ENCODE measurements at places on chromosomes 7 and 10. TPM values are rescaled to one million over a fixed set of nuclear protein-coding genes. Genes with fewer than 3 reads are reported as not detected.
A peak's percentile ranks its signal among the peaks of the same experiment; 100 is the strongest.

DNA sequence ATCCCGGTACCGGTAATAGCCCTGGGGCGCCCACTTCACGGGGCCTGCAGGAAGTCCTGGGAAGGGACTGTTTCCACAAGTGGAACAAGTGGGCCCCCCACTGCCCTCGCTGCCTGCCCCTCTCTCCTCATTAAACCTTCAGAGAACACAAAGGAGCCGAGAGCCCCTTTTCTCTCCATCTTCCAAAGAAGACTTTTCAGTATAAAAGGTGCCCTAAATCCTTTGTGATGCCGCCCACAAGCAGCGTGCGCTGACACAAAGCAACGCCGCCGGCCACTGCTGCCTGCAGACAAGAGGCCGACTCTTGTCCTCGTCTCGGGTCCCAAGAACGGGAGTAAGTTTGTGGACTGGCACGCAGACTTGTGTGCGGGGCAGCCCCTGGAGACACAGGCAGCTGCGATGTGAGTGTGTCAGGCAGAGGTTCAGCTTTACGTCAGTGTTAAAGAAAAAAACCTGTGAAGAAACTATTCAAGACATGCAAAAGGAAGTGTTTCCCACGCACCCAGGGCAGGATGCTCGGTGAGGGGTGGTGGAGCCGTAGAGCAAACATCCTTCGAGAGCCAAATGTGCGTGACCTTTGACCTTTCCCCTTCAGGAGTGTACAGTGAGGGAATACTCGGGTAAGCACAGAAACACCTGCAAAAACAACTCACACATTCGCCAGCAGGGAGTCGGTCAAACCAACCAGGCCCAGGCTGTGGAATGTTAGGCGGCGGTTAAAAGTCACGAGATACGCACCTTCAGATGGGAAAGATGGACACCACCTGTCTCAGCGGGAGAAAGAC, 118.2 kb downstream of the VIPR2 start:
- H3K27ac ChIP-seq = no peak overlapping the region
- peak; percentile 30 for DNase-seq
- no peaks in the 10 kb centered on the region for H3K36me3 ChIP-seq
- H3K27me3 ChIP-seq = no peaks in the 10 kb centered on the region
- no peaks in the 10 kb centered on the region for H3K4me1 ChIP-seq
- H3K4me3 ChIP-seq = peak overlapping the region; percentile 21

- H3K27me3 ChIP-seq = no peaks in the 10 kb centered on the region
- DNase-seq = no peak
- no peak overlapping the region for H3K4me3 ChIP-seq
- peaks cover 6% of the 10 kb centered on the region for H3K36me3 ChIP-seq
- no peak overlapping the region for H3K27ac ChIP-seq
Measured at GRCh38 chr7:7693881-7694280, 24.5 kb downstream of the RPA3 start.

- DNase-seq = no peak
- no peak overlapping the region for H3K4me3 ChIP-seq
- no peaks in the 10 kb centered on the region for H3K4me1 ChIP-seq
Measured at GRCh38 chr10:117271427-117271826, 30.5 kb downstream of the SLC18A2 start.

- no peaks in the 10 kb centered on the region for H3K36me3 ChIP-seq
- H3K27ac ChIP-seq = no peak overlapping the region
- no peaks in the 10 kb centered on the region for H3K27me3 ChIP-seq
- DNase-seq = no peak
- H3K4me3 ChIP-seq = no peak overlapping the region
Measured at GRCh38 chr10:18008986-18009385, 57.3 kb downstream of the SLC39A12 start.

DNA sequence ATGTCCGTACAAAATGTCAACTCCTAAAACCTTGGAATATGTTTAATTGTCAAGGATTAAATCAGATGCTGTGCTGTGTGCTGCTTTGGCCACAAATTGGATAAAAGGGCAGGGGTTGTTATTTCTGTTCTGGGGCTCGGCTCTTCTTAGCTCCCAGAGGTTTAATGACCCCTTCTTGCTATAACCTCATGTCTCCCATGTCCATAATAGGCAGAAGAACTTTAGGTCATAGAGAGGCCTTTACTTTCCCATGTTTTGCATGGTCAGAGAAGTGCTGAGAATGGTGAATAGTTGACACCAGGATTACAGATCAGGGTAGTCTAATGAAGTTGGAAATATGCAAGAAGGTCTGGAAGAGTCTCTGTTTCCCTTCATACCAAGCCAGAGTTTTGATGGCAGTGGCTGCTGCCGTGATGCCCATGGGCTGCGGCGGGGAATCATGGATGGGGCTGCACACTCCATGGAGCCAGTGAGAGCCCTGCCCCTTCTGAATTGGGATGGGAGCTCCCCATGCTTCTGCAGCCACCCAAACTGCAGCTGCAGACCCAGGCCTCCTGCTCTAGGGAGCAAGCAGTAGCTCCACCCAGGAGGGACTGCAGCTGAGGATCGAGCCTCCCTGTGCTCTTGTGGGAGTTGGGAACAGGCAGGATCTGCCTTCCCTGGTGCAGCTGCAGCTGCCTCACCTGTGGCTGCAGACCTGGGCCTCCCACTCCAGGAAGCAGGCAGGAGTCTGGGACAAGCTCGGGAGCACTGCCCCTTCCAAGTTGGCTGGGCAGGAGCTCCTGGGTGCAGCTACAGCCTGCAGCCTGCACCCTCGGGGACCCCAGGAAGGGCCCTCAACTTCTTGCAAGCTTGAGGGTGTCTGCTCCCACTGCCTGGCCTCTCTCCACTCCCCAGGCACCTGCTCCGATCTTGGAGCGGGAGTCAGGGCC, 23.1 kb upstream of the STEAP4 start:
- H3K27me3 ChIP-seq = no peaks in the 10 kb centered on the region
- no peaks in the 10 kb centered on the region for H3K4me1 ChIP-seq
- DNase-seq = no peak
- H3K4me3 ChIP-seq = no peak overlapping the region
- H3K36me3 ChIP-seq = no peaks in the 10 kb centered on the region
- no peak overlapping the region for H3K27ac ChIP-seq

- peaks cover 3% of the 10 kb centered on the region for H3K4me1 ChIP-seq
- no peak overlapping the region for H3K27ac ChIP-seq
- no peaks in the 10 kb centered on the region for H3K36me3 ChIP-seq
- H3K4me3 ChIP-seq = no peak overlapping the region
- no peaks in the 10 kb centered on the region for H3K27me3 ChIP-seq
Measured at GRCh38 chr7:48551652-48552051, 372.7 kb upstream of the CDC14C start.

GRCh38 chr10:124150189-124150806, 56.9 kb upstream of the CHST15 start:
- no peak for DNase-seq
- H3K27me3 ChIP-seq = no peaks in the 10 kb centered on the region
- H3K36me3 ChIP-seq = peaks cover 2% of the 10 kb centered on the region
- H3K27ac ChIP-seq = no peak overlapping the region
- H3K4me3 ChIP-seq = no peak overlapping the region

DNA sequence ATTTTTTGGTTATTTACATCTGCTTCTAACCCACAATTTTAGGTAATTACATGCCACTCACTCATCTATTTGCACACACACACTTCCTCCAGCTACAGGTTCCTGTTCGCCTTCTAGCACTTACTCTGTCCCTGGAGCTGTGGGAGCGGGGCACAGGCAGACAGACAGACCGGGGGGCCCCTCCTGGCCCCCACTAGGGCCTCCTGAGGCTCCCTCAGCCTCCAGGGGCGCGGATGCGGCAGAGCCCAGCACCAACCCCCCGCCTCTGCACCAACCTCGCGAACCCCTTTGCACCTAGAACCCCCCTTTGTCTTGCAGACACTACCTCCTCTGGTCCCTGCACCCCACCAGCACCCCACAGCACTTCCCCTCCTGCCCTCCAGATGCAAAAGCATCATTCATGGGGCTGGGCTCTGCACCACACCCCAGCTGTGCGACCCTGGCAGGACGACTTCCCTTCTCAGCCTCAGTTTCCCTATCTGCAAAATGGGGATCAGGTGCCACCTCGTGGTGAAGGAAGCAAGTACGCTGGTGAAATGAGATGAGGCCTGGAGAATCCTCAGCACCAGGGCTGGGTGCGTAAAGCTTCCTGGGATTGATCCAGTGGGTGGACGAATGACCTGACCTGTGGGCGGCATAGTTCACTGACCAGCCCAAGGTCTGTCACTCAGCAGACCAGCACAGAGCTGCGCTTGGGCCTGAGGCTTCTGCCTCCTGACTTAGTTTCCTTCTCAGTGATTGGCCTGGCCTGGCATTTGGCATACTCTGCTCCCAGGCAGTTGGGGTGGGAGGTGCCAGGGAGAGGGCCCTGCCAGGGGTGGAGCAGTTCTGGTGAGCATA, 37.9 kb downstream of the ELFN1 start:
- no peak for DNase-seq
- peaks cover 21% of the 10 kb centered on the region for H3K36me3 ChIP-seq
- H3K27ac ChIP-seq = no peak overlapping the region

- DNase-seq = no peak
- H3K4me1 ChIP-seq = peaks cover 5% of the 10 kb centered on the region
- H3K27me3 ChIP-seq = no peaks in the 10 kb centered on the region
- H3K36me3 ChIP-seq = peaks cover 87% of the 10 kb centered on the region
- no peak overlapping the region for H3K27ac ChIP-seq
Measured at GRCh38 chr10:71821909-71822763, 28.9 kb downstream of the PSAP start.

- H3K36me3 ChIP-seq = no peaks in the 10 kb centered on the region
- DNase-seq = peak; percentile 64
- H3K27me3 ChIP-seq = peaks cover 12% of the 10 kb centered on the region
- peak overlapping the region; percentile 77 for H3K4me3 ChIP-seq
- H3K27ac ChIP-seq = no peak overlapping the region
Measured at GRCh38 chr10:119206603-119207365, 587 bp upstream of the GRK5 start.

- no peak overlapping the region for H3K27ac ChIP-seq
- H3K27me3 ChIP-seq = no peaks in the 10 kb centered on the region
- H3K4me1 ChIP-seq = peaks cover 2% of the 10 kb centered on the region
- peaks cover 8% of the 10 kb centered on the region for H3K36me3 ChIP-seq
Measured at GRCh38 chr10:77946084-77946483, 19.5 kb upstream of the DLG5 start.

GRCh38 chr10:12639996-12640944, 290.9 kb downstream of the CAMK1D start:
- H3K36me3 ChIP-seq = no peaks in the 10 kb centered on the region
- DNase-seq = no peak
- no peaks in the 10 kb centered on the region for H3K4me1 ChIP-seq
- no peak overlapping the region for H3K27ac ChIP-seq

GRCh38 chr7:42617806-42618457, 293.9 kb downstream of the C7orf25 start:
- DNase-seq = peak; percentile 48
- no peak overlapping the region for H3K27ac ChIP-seq
- H3K27me3 ChIP-seq = no peaks in the 10 kb centered on the region
- H3K36me3 ChIP-seq = no peaks in the 10 kb centered on the region
- H3K4me3 ChIP-seq = no peak overlapping the region

- no peaks in the 10 kb centered on the region for H3K36me3 ChIP-seq
- H3K4me1 ChIP-seq = no peaks in the 10 kb centered on the region
- H3K27ac ChIP-seq = no peak overlapping the region
- H3K27me3 ChIP-seq = peaks cover 14% of the 10 kb centered on the region
- DNase-seq = no peak
- no peak overlapping the region for H3K4me3 ChIP-seq
Measured at GRCh38 chr10:118590334-118590733, 5.1 kb downstream of the PRLHR start.

DNA sequence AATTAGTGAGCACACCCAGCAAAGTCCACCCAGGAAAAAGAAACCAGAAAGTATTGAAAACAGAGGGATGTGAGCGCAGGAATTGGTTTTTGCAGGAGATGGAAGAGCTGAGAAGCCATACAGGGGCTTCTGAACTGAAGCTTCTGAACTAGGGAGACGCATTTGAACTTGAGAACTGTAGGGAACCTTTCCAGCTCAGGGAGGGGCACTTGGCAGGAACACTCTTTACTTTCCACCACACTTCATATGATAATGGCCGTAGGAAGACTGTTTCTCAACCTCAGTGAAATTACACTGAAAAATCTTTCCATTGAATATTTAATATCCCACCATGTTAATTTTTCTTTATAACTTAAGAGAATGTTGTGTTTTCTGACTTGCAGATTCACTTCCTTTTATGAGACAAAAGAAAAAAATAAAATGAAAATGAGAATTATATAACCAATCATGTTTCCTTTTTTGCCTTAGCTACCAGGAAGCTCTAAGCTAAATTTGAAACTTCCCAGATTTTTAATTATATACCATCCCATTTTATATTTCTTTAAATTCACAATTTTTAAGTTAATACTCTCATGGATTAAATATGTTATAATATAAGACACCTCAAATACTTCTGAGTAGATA, 98.3 kb upstream of the TCF7L2 start:
- no peak overlapping the region for H3K27ac ChIP-seq
- H3K27me3 ChIP-seq = no peaks in the 10 kb centered on the region
- DNase-seq = no peak
- H3K36me3 ChIP-seq = peaks cover 20% of the 10 kb centered on the region
- no peak overlapping the region for H3K4me3 ChIP-seq

GRCh38 chr10:111875725-111876124, 307.8 kb downstream of the GPAM start:
- no peak overlapping the region for H3K27ac ChIP-seq
- no peaks in the 10 kb centered on the region for H3K4me1 ChIP-seq
- no peak overlapping the region for H3K4me3 ChIP-seq
- no peaks in the 10 kb centered on the region for H3K27me3 ChIP-seq
- H3K36me3 ChIP-seq = peaks cover 17% of the 10 kb centered on the region

DNA sequence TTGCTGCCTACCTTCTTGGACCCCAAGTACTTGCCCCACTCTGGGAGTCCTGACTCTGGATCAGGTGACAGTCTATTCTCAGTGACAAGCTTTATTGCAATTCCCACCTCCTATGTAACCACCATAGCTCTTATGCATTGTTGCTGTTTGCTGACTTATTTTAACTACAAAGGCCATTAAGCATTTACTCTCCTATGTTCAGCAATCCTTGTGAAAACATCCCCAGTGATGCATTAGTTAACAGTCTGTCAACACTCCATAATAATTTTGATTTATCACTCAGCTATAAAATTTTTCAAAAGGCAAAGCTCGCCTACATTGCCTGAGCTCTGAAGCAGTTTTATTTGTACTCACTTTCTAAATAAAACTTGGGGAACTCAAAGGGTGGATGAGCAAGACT, 871.8 kb upstream of the SORCS1 start:
- no peak for DNase-seq
- H3K27me3 ChIP-seq = no peaks in the 10 kb centered on the region
- H3K4me3 ChIP-seq = no peak overlapping the region
- no peak overlapping the region for H3K27ac ChIP-seq

- no peak overlapping the region for H3K27ac ChIP-seq
- no peak for DNase-seq
- no peaks in the 10 kb centered on the region for H3K36me3 ChIP-seq
- H3K4me3 ChIP-seq = no peak overlapping the region
Measured at GRCh38 chr10:130215931-130216231, 79.7 kb downstream of the GLRX3 start.

SCRN1 gene
- total RNA-seq = 109 TPM

TMEM236 gene
- not detected for total RNA-seq

C7orf33 gene
- total RNA-seq = not detected

IL15RA gene
- total RNA-seq = 0.31 TPM

CPED1 gene
- 0.13 TPM for total RNA-seq
